ENCODE measurements at places on chromosomes 7 and 10. TPM values are rescaled to one million over a fixed set of nuclear protein-coding genes. Genes with fewer than 3 reads are reported as not detected.

- DNase-seq = no peak
These were observed 12.3 kb downstream of the ZYX start for GRCh38 chr7:143393267-143394041.

GRCh38 chr7:1233333-1234048, 819 bp downstream of the UNCX start:
- no peak for DNase-seq

GRCh38 chr10:72846238-72846637, 47.3 kb upstream of the OIT3 start:
- DNase-seq = no peak

DNA sequence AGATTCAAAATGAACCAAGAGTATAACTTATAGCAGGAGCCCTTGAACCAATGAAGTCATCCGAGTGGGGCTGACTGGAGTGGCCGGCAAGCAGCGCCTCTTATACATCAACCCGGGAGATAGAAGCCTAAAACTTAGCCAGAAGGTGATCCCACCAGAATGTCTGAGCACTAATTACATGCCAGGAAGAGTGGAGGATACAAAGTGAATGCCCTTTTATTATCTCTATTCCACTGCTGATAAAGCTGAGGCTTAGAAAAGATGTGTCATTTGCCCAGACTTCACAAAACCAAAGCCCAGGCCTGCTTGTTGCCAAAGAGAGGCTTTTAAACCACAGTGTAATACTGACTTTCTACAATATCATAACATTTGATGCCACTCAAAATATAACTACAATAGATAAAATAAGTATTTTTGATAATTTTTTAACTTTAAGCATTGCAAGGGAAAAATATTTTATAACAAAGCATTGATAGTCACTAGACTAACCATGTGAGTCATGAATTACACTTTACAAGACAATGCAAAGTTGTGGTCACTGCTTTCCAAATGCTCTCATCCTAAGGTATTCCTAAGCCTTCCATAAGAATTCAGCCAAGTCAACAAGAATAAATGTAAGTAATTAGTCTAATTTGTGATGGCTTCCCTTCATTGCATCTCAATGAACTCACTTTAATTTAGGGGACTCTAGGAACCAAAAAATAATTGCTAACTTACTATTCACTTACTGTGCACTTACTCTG, 58.6 kb upstream of the ARID5B start:
- DNase-seq = no peak

- no peak for DNase-seq
These were observed 308.4 kb downstream of the C7orf25 start for GRCh38 chr7:42603496-42603895.

DNA sequence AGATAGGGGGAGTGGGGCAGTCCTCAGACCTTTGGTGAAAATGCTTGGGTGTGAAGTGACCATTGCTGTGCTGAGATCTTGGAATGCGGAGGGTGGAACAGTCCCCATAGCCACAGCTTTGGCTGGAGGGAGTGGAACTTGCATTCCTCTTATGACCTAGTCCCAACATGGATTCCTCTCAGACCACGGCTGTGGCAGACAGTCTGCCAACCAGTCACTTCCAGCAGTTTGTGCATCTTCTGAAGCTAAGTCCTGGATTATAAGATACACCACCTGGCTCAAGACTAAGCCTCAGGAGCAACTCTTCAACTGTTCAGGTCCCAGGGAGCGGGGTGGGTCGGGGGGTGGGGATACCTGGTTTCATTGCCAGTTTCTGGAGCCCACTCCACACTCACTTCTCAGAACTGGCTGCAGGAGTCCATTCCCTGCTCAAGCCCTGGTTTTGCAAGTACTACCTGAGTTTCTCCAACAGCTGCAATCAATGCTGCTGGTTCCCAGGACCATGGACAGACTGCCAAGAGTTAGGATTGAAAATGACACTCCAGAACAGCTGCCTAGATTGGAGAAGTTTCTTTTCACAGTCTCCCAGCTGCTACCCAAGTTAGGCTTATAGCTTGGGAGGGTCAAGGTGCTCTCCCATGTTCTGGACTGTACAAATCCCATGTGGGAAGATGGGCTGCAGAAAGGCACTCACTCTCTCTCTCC, 29.1 kb upstream of the DGKB start:
- no peak for DNase-seq

- no peak for DNase-seq
These were observed 595.4 kb upstream of the GHITM start for GRCh38 chr10:83543691-83544462.

- no peak for DNase-seq
These were observed 1005.6 kb downstream of the LRMDA start for GRCh38 chr10:76436981-76437380.

- no peak for DNase-seq
These were observed 186.9 kb downstream of the PRKCQ start for GRCh38 chr10:6393168-6393567.

DIP2C gene
- 16.5 TPM for total RNA-seq
